Activated CD4-positive, alpha-beta T cell treated with anti-CD3 and anti-CD28 coated beads, Interleukin-2, amount 50 U/mL, for 24 hours (primary cell): ENCODE measurements at places on chromosomes 1 and 21.
A peak's percentile ranks its signal among the peaks of the same experiment; 100 is the strongest.

DNA sequence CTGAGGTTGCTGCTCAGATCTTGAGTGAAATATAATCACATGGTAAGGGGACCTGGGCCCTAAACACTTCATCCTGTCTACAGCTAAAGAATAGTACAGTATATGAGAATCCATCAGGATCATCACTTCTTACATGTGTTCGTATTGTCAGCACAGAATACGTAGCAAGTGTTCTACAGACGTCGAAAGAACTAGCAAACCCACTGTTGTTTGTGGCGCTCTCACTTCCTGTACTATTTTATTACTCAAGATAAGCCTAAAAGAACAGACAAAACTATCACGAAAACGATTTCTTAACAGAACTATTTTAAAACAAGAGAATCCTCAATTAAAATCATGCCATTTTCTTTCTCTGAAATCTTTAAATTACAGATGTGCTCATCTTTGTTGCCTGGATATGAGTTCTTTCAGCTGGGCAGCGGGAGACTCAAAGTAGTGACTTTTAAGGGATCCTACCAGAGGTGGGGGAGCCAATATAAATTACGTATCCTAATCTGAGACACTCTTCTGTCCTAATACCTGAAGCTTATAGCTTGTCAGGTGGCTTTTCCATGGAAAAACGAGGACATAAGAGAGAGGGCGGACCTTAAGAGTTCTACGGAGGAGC is 724 bp downstream of the ST7L start:
- peak; percentile 24 for DNase-seq

DNA sequence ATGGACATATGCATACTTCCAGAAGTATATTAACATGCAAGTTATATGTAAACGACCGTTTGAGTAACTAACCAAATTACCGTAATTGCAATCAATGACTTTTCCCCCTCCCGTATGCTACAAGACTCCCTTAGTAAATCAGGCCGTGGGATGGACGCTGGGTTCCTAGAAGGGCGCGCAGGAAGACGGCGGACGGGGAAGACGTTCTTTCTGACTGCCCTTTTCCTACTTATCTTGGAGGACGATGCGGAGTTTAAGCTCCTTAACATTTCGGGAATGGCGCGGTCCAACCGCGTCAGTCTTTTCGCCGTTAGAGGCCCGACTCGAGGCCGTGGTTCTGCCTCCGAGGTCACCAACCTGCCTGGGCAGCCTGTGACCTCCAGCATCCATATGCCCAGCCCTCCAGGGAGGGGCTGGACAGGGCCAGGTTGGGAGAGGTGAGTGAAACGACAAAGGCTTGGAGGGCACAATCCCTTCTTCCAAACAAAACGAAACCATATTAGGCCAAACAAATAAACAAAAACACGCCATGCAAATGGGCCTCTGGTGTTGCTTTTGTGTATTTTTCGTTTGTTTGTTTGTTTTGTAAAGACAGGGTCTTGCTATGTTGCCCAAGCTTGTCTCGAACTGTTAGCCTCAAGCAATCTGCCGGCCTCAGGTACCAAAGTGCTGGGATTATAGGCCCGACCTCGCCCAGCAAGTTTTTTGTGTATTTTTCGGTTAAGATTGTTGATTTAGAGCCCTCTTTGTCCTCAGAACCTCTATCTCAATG is 873 bp upstream of the PI4KB start:
- DNase-seq, result no peak

GRCh38 chr1:47576758-47577115 is 138.9 kb downstream of the FOXD2 start:
- DNase-seq, result no peak

- DNase-seq, result no peak
Observed at GRCh38 chr1:244302876-244303609, 148.7 kb downstream of the ADSS2 start.

- no peak for DNase-seq
Observed at GRCh38 chr1:216805953-216806352, 82.7 kb upstream of the ESRRG start.

GRCh38 chr1:20366463-20367115 is 75.9 kb downstream of the VWA5B1 start:
- no peak for DNase-seq

- DNase-seq, result no peak
Observed at GRCh38 chr21:41802198-41802584, 35.3 kb upstream of the RIPK4 start.

GRCh38 chr1:10530281-10530740 is 55.6 kb downstream of the PEX14 start:
- no peak for DNase-seq

- no peak for DNase-seq
Observed at GRCh38 chr21:22889445-22889844, 1891.2 kb downstream of the NCAM2 start.

DNA sequence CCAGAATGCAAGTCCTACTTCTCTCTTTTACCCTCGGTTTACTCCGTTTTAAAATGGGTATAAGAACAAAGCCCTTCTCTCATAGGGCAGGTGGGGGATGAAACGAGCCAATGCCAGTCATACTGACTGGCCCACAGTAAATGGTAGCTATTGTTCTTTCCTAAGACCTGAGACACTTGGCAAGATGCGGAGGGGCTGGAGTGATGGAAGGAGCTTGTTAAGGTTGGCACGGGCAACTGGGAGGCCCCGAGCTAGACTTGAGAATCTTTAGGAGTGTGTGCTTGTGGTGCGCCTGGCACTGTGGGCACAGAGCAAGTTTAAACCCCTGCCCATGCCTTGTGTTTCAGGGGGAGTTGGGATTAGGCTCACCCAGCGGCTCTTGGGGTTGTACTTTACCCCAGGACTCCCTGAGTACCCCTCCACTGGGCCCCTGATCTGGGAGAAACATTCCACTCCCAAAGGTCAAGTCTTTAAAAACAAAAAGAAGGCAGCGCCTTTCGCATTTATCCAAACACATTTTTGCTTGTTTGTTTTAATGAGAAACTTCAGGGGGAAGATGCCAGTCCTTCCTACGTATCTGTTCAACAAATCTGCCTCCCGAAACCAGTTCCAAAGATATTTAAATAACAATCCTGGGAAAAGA is 240.6 kb upstream of the TMEM51 start:
- DNase-seq, result no peak

DNA sequence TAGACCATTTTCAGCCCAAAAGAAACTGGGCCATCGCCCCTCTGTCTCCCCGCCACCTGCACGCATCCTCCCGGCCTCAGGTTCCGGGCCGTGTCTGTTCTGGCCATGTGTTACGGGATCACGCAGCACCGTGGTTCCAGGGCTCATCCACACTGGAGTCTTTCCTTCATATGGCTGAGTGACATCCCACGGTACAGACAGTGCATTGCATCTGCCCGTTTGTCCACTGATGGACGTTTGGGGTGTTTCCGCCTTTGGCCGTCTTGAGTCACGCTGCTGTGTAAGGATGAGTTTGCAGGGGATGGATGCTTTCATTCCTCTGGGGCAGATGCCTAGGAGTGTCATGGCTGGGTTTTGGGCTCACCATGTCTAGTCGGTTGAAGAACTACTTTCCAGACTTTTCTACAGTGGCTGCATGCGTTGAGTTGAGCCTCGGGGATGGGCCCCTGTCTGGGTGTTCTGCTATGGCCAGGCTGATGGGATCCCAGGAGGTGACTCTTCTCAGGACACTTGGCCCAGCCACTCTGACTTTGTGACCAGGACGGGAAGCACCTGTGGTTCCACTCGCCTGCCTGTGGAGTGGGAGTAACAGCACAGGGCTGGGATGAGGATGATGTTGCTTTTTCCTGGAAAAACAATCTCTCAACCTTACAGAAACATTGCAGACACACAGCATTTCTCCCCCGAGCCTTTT is 16.8 kb downstream of the RRP1 start:
- DNase-seq, result no peak

GRCh38 chr1:225658041-225658440 is 5.1 kb upstream of the ENAH start:
- no peak for DNase-seq

DNA sequence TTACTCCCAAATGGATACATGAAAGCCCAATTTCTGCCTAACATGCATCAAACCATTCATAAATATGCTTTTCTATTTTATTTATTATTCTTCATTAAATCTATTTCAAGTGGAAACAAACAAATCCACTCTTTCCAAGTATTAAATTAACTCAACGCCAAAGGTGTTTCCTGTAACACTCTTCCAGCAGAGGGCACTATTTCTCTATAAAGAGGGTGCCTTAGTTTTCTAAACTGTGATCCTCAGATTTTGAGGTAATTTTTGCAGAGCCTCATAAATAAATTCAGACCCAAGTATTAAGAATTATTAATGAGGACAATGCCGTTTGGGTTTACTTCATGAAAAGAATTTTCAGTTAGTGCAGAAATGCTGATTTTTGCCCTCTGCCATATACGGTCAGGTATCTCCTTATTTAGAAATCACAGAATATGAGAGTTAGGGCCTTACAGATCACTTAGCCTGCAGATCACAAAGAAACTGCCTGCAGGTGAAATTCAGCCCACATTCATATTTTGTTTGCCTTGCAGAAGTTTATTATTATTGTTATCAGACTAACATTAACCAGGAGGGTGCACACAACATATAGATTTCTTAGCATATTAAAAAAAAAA is 40.1 kb upstream of the MYSM1 start:
- DNase-seq, result no peak

- DNase-seq, result no peak
Observed at GRCh38 chr21:23887725-23888306, 1719.5 kb downstream of the MRPL39 start.

DNA sequence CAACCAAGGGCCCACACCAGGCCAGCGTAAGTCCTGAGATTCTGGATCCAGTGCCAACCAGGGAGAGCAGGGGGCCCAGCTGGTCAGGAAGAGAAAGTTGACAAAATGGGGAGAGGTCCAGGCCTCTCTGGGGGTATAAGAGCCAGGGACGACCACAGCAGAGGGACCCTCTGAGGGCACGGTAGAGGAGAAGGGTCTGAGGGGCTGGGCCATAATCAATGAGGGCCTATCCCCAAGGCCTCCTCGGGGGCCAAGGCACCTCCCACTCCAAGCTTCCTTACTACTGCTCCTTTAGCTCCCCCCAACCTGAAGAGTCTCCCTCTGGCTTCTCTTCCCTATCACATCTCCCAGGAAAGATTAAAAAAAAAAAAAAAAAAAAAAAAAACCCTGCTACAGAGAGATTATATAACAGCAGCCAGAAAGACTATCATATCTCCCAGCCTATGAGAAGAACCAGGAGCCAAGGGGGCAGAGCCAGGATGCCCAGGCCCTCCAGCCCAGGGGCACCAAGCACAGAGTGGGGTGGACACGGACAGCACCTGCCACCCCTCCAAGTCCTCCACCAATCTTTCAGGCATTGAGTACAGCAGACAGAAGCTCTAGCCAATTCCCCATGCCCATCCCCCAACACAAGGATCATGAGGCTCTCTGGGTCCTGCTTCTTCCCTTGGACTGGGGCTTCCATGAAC is 2.7 kb downstream of the MEF2D start:
- DNase-seq, result no peak

- DNase-seq, result no peak
Observed at GRCh38 chr1:63827411-63828321, 53.8 kb downstream of the ROR1 start.

DNA sequence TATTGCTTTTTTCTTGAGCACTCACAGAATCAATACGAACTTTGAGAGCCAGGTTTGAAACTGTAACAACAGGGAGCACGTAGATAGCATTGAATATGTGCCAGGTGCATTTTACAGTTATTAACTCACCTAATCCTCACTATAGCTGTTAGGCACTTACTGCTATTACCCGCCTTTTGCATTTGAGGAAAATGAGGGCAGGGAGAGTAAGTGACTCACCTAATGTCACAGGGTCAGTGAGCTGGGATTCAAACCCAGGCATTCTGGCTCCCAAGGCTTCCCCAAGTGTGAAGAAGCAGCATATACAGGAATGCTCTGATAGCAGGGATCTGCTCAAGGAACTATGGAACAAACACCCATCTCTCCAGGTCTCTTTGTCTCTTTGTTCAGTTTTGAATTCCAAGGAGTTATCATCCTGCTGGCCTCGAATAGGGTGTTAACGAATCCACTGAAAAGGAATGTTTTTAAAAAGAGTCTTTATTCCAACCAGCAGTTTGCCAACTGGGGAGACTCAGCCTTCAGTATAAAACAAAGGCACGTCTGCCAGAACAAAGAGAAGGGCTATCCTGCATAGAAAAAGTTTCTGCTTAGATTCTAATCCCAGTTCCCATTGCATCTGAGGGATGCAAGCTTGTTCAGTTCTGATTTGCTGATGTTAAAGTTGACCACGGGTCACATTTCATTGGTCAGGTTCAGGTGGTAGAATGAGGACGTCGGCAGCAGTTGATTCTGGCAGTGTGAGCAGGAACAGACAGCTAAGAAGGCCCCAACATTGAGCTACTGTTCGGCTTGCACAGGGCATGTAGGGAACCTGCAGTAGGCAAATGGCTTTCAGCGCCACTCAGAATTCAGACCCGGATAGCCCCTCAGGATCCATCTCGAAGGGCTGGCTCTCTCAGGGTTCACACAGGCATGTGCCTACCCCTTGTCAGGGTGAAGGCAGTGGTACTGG is 22.1 kb downstream of the TRIM67 start:
- no peak for DNase-seq

GRCh38 chr1:76374086-76374485 is 299.5 kb downstream of the ST6GALNAC3 start:
- no peak for DNase-seq

DNA sequence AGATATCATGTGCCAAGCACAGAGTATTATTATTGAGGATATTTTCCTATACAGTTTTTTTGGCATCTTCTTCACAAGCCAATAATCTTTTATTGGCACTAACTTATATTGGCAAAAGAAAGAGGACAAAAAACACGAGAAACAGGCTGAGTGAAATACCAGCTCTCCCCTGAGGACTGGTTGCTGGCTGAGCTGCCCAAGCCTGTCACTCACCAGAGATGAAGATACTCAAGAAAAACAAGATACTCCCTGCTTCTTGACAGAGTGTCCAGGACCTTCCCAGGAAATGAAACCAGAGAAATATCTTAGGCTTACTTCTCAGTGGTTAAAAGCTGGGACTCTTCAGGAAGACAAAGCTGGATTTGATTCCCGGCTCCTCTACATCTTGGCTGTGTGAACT is 35.9 kb upstream of the ATP1B1 start:
- no peak for DNase-seq

- DNase-seq, result no peak
Observed at GRCh38 chr1:202825748-202826147, 15.0 kb downstream of the PCAT6 start.

DNA sequence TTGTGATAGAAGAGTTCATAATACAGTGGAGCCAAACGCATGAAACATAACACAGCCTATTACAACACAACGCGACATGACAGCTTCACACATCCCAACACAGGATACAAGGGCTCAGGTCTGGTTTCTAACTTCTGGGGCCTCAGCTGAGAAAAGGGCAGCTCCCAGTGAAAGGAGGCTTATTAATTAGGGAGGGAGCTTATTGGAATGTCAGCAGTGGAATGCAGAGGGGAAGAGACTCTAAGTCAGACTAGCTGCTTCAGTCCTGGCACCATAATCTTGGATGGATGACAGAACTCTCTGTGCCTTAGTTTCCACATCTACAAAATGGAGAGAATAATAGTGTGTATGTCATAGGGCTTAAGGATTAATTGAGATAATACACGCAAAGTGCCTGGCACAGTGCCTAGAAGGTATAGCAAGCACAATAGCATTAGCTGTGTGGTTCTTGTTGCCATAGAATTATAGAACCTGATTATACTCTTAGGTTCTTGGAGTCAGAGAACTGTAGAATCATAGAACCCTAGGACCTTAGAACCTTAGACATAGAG is 22.7 kb upstream of the SLC2A1 start:
- no peak for DNase-seq
